ENCODE measurements at places on chromosomes 4 and X. TPM values are rescaled to one million over a fixed set of nuclear protein-coding genes. Genes with fewer than 3 reads are reported as not detected.

TCP11X2 gene
- not detected for total RNA-seq

FGF16 gene
- total RNA-seq, result not detected

CD99 gene
- total RNA-seq, result 107 TPM

DNA sequence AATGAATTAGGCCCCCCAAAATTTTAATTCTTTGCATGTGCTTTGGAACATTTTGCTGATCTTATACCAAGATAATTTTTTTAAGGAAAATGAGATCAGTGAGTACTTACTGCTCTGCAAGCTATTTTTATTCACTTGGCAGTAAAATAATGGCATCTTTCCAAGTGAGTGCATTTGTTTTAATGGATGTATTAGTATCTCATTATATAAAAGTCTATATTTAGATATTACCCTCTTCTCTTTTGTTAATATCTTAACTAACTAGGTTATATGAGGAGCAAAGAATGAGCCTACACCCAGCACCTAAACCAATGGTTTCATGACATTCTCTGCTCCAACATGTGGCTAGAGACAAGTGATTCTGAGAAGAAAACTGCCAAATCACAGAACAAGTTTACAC, 21.1 kb upstream of the ARAF start:
- peak; percentile 32 for DNase-seq

- no peak for DNase-seq
Measured at GRCh38 chr4:174972911-174973310, 54.8 kb downstream of the ADAM29 start.

DNA sequence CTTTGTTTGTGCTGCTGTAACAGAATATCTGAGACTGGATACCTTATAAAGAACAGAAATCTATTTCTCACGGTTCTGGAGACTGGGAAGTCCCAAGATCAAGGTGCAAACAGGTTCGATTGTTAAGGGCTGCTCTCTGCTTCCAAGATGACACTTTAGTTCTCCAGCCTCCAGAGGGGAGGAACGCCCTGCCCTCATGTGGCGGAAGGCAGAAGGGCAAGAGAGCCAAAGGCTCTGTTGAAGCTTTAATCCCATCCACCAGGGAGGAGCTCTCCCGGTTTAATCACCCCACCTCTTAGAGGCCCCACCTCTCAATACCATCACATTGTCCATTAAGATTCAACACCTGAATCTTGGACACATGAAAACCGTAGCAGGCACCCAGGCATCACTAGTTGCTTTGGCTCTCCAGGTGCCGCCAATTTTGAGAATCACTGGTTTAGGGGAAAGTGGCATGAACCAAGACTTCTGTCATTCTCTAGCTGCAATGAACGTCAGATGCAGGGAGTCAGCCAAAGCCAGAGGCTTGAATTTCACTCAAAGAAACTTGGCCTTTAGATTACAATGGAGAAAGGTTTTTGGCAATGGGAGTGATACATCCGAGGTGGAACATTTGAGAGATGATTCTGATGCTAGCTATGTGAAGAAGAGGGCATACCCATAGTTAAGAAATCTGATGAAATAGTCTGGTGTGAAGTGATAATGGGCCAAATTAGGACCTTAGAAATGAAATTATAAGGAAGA, 15.7 kb downstream of the FHL1 start:
- peak; percentile 43 for DNase-seq

- DNase-seq, result no peak
Measured at GRCh38 chr4:152858934-152859333, 77.2 kb upstream of the FHDC1 start.

DNA sequence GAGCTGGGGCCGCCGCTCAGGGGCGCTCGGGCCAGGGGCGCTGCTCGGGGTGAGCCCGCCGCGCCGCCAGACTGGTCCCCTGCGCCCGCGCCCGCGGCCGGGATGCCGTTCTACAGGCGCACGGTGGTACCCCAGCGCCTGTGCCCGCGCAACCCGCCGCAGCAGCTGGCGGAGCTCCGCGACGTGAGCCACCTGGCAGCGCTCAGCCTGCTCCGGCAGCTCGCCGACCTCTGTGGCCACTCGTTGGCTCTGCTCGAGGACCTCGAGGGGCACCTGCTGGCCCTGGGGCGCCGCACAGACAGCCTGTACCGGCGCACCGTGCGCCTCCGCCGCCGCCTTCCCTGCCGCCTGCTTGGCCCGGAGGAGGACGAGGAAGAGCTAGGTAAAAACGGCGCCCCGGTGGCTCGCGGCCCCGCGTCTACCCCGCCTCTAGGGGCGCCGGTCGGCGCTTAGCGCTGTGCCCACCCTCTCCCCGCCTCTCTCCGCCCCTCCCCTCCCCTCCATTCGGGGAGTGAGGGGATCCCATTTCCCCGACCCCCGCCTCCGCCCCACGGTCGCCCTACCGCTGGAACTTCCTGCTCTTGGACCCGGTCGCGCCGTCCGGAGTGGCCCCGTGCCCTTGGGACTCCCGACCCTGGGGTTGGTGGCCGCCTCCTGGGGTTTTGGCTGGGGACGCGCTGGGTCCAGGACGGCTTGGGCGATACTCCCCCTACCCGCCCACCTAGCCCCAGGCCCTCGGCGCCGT, 513 bp downstream of the NHSL2 start:
- DNase-seq, result no peak

- DNase-seq, result no peak
Measured at GRCh38 chrX:4579999-4580398, 866.5 kb upstream of the PRKX start.

- no peak for DNase-seq
Measured at GRCh38 chr4:60721685-60722084, 478.4 kb upstream of the ADGRL3 start.

GRCh38 chr4:112058433-112058832, 86.8 kb upstream of the FAM241A start:
- peak; percentile 14 for DNase-seq

GRCh38 chrX:97751735-97752134, 868.0 kb downstream of the RPA4 start:
- DNase-seq, result no peak

Data from IMR-90 (cell line).